Activated naive CD4-positive, alpha-beta T cell treated with anti-CD3 and anti-CD28 coated beads, Interleukin-2, amount 50 U/mL, for 72 hours (primary cell): ENCODE measurements at places on chromosomes 4 and X. TPM values are rescaled to one million over a fixed set of nuclear protein-coding genes. Genes with fewer than 3 reads are reported as not detected.

DNA sequence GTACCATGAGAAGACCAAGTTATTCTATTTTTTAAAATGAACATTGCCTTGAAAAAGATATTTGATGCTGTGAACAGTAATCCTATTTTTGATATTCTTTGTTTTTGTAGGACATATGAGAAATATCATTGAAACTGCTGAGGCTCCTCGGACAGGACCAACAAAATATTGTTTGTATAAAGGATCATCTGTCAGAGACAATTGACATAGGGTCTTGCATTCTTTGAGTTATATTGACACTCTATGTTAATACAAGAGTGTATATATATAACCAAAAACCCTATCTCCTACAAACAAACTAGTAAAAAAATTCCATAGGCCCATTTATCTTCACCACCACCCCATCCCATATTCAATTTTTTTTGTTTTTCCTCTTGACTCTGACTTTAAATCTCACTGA lies 222.7 kb downstream of the DACH2 start:
- no peak for DNase-seq

Gene PABPC5
- total RNA-seq, result not detected

DNA sequence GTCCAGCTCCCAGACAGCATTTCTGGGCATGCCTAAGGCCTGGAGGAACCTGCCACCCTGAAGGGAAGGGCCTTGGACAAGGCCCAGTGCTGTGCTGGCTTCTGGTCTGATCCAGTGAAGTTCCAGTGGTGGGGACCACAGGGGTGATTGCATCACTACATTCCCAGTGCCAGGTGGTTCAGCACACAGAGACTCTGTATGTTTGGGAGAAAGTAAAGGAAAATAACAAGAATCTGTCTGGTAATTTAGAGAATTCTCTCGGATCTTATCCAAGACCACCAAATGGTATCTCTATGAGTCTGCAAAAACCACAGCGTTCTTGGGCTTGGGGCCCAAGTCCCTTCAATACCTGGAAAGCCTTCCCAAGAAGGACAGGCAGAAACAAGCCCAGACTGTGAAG lies 131.8 kb upstream of the MAD2L1 start:
- no peak for DNase-seq

Gene DGKK
- total RNA-seq, result not detected

DNA sequence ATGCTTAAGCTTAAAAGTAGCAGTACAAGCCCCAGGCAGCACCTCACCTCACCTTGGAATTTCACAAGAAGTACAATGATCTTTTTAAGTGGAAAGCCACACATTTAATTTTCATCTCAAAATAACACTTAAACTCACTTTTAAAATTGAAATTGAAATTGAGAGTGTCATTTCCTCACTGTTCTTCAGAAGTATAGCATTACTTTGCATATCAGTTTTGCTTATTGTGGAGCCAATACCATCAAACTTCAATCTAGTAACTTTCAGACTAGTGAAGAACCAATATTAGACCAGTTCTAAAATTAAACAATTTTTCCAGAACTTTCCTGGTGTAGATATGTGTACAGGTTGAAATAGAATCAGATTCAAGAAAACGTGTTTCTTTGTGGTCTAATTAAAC lies 242.4 kb downstream of the NDST4 start:
- DNase-seq, result no peak

DNA sequence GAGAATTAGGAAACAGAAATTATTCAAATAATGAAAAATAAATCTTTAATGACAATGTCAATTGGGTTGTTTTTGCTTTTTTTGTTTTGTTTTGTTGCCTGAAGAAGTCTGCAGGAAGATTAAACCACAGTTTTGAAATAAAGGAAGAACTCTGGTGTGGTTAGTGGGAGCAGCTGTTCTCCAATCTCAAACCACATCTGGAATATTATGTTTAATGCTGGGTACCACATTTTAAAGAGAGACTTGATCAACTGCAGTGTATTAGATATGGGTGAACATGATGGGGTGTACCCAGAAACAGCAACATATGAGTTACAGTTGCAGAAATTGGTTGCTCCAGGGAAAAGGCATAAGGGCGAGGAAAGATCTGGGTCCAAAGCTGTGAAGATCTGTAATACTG lies 171.2 kb upstream of the RPL34 start:
- DNase-seq, result no peak

- DNase-seq, result no peak
These were observed 137.9 kb upstream of the ZXDB start for GRCh38 chrX:57453901-57454300.
